ENCODE measurements at places on chromosomes 3 and 15. TPM values are rescaled to one million over a fixed set of nuclear protein-coding genes. Genes with fewer than 3 reads are reported as not detected.

GRCh38 chr15:81225161-81225671, 28.5 kb downstream of the IL16 start:
- DNase-seq, result no peak

GRCh38 chr15:29149738-29150075, 119.9 kb downstream of the NSMCE3 start:
- DNase-seq, result no peak

DNA sequence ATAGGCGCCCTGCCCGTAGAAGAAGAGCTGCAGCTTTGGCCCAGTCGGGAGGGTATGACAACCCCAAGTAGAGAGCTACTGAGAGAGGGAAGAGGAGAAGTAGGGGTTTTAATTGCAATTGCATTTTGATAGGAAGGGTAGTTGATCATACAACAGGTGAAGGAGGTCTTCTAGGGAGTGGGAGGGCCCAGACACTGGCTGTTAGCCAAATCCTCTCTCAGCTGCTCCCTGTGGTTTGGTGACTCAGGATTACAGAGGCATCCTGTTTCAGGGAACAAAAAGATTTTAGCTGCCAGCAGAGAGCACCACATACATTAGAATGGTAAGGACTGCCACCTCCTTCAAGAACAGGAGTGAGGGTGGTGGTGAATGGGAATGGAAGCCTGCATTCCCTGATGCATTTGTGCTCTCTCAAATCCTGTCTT, 408.9 kb upstream of the THBS1 start:
- DNase-seq, result no peak

GRCh38 chr15:27238707-27239423, 267.9 kb downstream of the GABRG3 start:
- no peak for DNase-seq

DNA sequence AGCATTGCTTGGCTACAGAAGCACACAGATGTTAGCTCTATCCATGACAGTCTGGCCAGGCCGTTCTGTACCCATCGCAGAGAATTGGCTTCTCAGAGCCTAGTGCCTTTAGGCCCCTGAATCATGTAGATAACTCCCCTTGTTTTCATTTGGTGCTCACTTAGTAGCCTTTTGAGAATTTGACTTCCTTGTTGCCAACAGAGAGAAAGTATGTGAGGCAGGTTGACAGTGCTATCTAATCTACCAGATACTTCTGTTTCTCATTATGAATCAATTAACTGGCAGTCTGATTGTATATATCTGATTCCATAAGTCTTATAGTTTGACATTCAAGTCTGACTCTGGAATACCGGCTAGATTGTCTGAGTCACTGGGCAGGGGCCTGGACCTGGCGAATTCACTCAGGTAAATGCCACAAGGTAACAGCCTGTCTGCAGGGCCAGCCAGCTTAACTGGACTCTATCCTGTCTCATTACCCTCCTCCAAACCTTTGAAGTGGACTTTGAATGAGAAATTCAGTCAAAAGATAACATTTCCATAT, 160.2 kb downstream of the GHSR start:
- no peak for DNase-seq

The USP13 gene
- 6.5 TPM for polyA plus RNA-seq

The ACTR8 gene
- 20.0 TPM for polyA plus RNA-seq

The PLA2G4D gene
- not detected for polyA plus RNA-seq

The FMN1 gene
- polyA plus RNA-seq, result 0.36 TPM

The KCNAB1 gene
- 0.24 TPM for polyA plus RNA-seq

The LINGO1 gene
- not detected for polyA plus RNA-seq

The CKMT1A gene
- not detected for polyA plus RNA-seq

The MINDY2 gene
- 15.9 TPM for polyA plus RNA-seq
